Type B pancreatic cell (in vitro differentiated cells): ENCODE measurements at places on chromosomes 12 and 14. TPM values are rescaled to one million over a fixed set of nuclear protein-coding genes. Genes with fewer than 3 reads are reported as not detected.

Gene CMTM5
- 0.19 TPM in 1 of 2 replicates, not detected in the other for total RNA-seq

Gene COL2A1
- total RNA-seq, result 195 and 227 TPM in 2 replicates

Gene CPSF2
- total RNA-seq, result 67.8 and 81.2 TPM in 2 replicates

Gene LMNTD1
- total RNA-seq, result 1.5 TPM in 1 of 2 replicates, not detected in the other
